AG10803 (cell line): ENCODE measurements at places on chromosomes 4 and X.

DNA sequence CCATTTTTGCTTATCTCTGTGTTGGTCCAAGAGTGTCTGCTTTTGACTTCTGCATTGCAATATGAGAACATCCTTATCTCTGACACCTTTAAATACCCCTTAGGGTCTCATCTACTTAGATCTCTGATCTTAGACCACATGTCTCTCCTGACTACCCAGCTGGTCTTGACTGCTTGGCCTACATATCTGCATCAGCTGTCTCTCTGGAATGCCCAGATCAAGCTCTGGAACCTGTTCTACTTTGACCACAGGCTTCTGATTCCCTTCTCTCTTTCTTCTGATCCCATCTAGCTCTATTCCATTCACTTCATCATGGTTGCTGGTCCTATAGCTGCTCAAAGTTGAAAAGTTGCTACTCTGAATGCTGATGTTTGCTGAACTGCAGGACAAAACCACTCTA is 301.2 kb downstream of the MAPK10 start:
- DNase-seq, result no peak

DNA sequence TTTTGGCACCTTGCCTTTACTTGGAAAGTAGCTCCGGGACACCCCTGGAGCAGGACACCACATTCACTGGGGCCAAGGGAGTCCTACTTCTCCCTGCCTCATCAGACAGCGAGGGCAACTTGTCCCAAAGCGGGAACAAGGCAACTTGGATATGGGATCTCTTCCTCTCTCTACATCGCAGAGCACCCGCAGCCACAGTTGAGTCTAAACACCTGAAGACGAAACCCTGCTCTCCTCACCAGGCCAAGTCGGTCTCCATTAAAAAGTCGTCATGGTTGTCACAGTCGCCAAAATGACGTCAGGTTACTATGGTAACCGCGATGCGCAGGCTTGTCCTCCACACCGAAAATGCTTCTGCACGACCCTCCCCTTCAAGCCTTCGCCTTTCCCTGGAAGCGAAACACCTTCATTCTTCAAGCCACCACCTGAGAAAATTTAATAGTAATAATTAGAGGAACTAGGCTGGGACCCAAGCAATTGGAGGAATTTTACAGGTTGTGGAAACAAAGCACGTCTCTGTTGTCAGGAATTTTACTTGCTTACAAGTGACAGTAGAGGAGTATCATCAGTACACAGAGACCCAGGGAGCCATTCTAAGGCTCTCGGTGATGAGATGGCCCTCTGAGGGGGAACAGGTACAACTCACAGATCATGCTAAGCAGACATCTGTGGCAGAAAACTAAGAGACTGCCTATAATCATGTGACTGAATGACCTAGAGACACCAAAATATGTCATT is 30.5 kb upstream of the TCEAL4 start:
- peak; percentile 36 for DNase-seq

DNA sequence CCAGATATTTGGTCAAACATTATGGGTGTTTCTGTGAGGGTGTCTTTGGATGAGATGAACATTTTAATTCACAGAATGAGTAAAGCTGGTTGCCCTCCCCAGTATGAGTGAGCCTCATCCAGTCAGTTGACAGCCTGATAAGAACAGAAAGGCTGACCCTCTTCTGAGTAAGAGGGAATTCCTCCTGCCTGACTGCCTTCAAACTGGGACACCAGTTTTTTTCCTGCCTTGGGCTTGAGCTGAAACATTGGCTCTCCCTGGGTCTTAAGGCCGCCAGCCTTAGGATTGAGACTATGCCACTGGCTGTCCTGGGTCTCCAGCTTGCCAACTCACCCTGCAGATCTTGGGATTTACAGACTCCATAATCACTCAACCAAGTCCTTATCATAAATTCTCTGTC is 14.5 kb upstream of the MAML3 start:
- no peak for DNase-seq

DNA sequence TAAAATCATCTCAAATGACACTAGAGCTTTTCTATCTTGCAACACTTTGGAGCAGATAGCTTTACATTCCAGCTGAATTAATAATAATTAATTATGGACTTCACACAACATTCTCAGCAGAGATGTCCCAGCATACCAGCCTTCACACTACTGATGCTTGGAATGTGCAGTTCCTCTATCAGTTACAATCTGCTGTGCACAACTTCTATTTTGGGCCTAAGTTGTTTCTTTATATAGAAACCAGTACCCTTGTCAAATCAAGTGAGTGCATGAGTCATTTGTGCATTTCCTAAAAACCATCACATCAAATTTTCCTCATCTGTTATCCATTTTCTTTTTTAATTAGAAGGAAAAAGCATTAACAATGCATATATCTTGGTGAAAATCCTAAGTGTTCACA is 8.8 kb upstream of the RASL11B start:
- peak; percentile 91 for DNase-seq

- peak; percentile 12 for DNase-seq
Observed at GRCh38 chr4:102525097-102525496, 23.9 kb downstream of the NFKB1 start.

GRCh38 chrX:28178206-28178605 is 197.0 kb upstream of the DCAF8L1 start:
- DNase-seq, result no peak

DNA sequence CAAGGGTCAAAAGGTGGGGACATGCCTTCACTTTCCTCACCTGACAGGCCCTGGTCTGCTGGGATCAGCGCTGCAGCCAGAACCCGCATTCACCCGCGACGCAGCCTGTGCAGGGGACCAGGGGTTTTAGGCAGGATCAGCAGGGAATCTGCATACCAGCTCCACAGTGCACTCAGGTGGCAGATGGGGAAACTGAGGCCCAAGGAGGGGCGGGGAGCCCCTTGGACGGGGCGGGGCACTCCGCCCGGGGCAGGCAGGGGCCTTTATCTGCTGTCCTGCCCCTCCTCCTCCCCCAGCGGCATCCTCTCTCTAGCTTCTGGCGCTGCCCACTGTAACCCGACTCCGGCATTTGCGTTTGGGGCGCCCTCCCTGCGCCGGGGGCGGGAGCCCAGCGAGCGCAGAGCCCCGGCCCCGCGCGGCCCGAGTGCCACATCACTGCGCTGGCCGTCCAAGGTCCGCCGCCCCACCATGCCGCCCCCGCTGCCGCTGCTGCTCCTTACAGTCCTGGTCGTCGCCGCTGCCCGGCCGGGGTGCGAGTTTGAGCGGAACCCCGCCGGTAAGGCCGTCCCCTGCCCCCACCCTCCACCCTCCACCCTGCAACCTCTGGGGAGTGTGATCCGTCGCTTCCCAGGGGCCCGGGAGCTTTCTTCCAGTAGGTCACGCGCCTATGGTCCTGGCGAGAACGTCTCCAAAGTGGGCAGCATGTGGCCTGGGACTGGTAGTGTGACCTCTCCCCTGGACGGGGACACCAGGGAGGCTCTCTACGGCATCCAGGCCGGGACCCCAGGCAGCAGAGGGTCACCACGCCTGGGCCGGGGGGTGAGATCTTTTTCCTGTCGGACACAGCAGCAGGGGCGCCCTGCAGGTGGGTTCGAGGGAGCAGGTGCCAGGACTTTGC is at the start of gene CPZ:
Gene CPZ (plus strand): TSS at position 400 of the 898 bp plus-strand sequence. CDS start 69 bp downstream, at position 469.
- DNase-seq, result peak; percentile 39

DNA sequence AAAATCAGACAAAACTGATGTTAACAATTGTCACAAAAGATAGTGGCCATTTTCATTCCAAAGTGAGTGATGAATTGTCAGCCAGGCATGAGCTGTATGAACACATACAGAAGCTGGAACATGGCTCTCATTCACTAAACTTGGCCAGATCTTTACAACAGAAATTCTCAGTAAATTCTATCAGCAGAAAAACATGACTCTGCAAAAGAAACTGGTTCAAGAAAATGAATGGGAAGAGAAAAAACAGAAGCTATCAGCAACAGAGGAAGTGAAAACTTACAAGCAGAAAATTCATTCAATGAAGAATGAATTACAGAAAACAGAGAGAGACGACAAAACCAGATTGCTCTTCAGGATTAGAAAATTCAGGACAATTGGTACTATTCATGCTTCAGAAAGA is 249.6 kb downstream of the COL25A1 start:
- no peak for DNase-seq

GRCh38 chr4:15742637-15743036 is 35.5 kb upstream of the CD38 start:
- DNase-seq, result no peak

GRCh38 chr4:94406668-94407437 is 44.9 kb upstream of the PDLIM5 start:
- peak; percentile 84 for DNase-seq

- peak; percentile 42 for DNase-seq
Observed at GRCh38 chrX:55907968-55908607, 190.5 kb downstream of the RRAGB start.

DNA sequence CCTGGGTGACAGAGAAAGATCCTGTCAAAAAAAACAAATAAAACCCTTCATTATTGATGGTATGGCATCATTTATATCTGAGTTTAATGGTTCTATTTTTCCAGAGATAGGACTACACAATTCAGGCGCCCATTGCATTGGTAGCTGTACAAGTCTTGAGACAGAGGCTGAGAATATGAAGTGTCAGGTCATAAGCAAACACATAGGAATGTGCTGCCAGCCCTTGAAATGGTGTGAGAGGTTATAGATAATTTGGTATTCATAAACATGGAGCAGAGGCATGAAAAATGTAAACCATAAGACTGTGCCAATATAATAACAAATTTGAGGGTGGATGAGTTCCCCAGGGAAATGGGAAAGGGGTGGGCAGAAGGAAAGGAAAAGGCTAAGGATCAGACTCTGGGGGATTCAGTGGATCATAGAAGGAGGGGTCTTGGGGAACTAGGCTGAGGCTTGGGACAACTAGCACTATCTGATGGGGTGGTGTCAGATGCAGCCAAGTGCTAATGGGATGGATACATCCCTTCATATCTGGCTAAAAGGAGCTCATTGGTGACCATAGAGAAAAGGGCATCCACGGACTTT is 50.8 kb downstream of the MAOA start:
- peak; percentile 3 for DNase-seq

DNA sequence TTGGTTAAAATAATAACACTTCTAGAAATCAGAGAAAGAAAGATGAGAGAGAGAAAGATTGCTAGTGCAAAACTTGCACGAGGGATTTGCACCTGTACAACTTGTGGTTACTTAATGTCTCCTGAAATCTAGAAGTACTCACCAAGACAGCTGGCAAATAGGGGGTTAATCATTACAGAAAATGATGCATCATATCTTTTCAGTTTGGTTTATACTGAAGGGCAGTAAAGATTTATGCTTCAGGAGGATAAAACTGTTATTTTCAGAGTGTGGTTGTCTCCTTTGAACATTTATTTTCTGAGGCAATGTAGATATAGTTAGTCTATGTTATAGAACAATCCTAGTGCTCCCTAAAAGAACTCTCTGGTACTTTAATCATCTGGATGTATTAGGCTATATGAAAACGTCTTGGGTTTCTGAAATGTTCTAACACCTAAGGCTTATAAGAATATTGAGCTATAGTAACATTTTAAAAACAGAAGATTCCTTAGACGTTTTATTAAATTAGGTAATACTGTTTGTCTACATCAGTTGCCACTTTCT is 13.3 kb downstream of the ATOH1 start:
- no peak for DNase-seq

- DNase-seq, result peak; percentile 20
Observed at GRCh38 chr4:41939016-41939626, 3.9 kb downstream of the TMEM33 start.

DNA sequence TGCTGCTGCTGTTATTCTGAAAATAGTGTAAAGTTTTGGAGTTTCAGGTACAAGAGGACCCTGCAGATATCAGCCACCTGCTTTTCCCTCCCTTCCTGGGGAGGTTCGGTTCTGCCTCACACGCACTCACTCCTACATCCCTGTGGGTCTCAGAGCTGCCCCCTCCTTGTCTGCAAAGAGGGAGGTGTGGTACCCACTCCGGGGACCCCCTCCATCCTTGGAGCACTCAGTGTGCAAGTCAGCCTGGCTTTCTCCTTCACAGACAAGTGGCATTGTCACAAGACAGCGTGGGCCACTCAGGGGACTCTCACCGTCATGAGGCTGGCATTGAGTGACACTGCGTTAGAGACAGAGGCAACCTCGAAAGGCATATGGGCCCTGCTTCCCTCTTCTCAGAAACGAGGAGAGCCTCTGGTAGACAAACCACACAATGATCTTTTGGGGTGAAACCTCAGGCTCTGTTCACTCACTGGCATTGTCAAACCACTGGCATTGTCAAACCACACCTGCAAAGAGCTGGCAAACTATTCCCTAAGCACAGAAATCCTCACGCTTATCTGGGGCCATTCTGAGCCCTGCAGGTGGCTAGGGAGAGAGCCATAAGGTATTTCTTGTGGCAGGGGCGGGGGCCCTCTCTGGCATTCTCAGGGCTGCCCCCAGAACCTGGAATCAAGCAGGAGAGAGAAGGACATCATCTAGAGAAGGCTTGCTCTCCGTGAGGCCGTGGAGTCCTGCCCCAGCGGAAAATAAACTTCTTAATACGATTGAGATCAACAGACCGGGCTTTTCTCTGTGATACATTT is 285.0 kb downstream of the SHOX start:
- DNase-seq, result no peak

DNA sequence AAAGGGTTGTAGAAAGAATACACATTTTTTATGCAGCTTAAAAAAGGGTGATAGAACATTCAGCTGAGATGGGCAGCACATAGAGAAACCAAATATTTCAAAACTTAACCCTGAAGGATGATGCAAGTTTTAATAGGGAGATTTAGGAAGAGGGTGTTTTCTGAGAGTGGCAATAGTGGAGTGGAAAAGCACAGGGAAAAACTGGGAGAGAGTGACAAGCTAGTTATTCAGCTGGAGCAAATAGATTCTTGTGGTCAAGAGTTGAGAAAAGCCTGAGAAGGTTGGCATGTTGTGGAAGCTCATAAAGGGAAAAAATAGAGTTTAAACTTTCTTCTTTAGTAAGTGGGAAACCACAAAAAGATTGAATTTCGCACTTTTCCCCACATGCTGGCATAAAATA is 359.6 kb upstream of the PITX2 start:
- DNase-seq, result peak; percentile 80

DNA sequence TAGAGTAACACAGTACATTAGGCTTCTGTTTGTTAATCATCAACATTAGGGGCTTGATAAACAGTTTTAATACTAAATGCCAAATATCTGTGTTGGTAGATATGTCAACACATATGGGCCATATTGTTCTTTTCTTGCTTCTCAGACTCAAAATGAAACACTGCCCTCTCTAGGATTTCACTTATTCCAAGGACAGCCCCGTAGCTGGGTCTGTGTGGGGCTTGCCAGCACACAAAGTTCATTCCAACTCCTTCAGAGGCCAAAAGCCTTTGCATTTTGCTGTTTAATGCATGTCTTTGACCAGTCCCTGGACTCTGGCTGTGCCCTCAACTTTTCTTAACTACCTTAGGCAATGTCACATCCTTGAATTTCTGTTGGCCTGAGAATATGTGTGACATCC is 102.0 kb upstream of the ZNF827 start:
- no peak for DNase-seq

GRCh38 chr4:610411-611261 is 14.7 kb upstream of the PDE6B start:
- DNase-seq, result peak; percentile 24

- DNase-seq, result no peak
Observed at GRCh38 chr4:51963841-51964517, 56.2 kb downstream of the LRRC66 start.

- DNase-seq, result no peak
Observed at GRCh38 chr4:108877821-108878220, 115.0 kb upstream of the ETNPPL start.

GRCh38 chr4:108094131-108094530 is 74.6 kb downstream of the LEF1 start:
- DNase-seq, result no peak

GRCh38 chrX:39299615-39300014 is 498.4 kb downstream of the MID1IP1 start:
- no peak for DNase-seq
